ENCODE measurements at places on chromosomes 5 and 9.

- no peak for DNase-seq
Measured at GRCh38 chr5:135441350-135441831, 5.8 kb downstream of the DCANP1 start.

GRCh38 chr5:168290902-168291341 is 523 bp upstream of the WWC1 start:
- peak; percentile 34 for DNase-seq

DNA sequence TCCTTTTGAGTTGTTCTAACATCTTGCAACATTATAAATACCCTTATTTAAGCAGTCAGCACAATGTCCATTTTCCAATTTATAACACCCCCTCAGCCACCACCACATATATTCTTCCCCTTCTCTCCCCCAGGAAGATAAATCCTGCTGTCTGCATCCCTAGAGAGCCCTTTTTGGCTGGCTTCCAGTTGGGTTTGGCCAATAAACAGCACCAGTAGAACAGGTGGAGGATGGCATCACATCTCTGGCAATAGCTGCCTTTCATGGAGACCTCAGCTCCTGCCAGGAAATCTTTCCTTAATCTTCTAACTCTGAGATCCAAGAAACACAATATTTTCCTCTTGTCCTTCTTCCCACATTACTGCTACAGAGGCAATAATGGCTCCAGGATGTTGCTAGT is 53.7 kb downstream of the TRIM36 start:
- no peak for DNase-seq

GRCh38 chr5:57488215-57488955 is 5.8 kb upstream of the ACTBL2 start:
- no peak for DNase-seq

DNA sequence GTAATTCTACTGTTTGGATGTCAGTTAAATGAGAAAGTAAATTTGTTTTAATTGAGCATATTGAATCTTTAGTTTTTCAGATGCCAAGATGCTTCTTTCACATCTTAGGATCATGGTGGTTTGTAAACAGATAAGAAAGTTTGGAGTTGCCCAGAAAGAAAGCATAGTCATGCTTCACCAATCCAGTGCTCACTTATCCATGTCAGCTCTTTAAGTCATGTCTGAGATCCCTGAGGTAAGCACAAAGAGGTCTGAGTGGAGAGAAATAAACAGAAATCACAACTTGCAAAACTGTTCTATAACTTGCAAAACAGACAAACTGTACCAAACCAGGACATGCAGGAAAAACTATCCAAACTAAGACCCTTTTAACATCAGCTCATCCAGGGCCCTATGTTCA is 87.7 kb downstream of the OSTF1 start:
- DNase-seq, result no peak

GRCh38 chr5:173963182-173963838 is 25.7 kb upstream of the C5orf47 start:
- peak; percentile 36 for DNase-seq

- DNase-seq, result peak; percentile 25
Measured at GRCh38 chr9:132901858-132902831, 23.4 kb downstream of the SPACA9 start.

- DNase-seq, result no peak
Measured at GRCh38 chr5:120258123-120258522, 206.0 kb upstream of the PRR16 start.

DNA sequence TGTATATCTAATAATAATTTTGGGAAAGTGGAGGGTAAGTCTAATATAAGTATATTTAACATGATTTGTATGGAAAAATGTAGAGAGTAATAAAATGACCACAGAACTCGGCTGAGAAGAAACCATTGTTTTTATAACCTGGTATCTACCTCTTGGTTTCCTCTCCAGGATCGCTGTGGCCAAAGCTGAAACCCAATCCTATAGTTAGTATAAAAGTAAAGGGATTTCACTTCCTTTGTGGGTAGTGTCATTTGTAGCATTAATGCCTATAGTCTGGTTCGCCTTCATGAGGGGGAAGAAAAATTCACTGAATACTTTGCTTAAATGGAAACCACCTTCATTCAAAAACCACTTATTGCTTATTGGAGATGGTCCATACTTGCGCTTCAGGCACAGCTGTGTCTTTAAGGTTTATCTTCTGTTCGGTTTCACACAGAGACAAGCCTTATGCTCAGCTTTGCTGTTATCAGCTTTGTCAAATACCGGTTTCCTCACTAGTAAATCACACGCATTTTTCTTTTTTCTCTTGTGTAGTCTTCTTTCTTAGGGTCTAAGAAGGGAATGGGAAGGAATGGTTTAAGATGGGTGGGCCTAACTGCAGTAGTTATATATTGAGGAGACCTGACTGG is 12.1 kb downstream of the PIK3R1 start:
- no peak for DNase-seq

DNA sequence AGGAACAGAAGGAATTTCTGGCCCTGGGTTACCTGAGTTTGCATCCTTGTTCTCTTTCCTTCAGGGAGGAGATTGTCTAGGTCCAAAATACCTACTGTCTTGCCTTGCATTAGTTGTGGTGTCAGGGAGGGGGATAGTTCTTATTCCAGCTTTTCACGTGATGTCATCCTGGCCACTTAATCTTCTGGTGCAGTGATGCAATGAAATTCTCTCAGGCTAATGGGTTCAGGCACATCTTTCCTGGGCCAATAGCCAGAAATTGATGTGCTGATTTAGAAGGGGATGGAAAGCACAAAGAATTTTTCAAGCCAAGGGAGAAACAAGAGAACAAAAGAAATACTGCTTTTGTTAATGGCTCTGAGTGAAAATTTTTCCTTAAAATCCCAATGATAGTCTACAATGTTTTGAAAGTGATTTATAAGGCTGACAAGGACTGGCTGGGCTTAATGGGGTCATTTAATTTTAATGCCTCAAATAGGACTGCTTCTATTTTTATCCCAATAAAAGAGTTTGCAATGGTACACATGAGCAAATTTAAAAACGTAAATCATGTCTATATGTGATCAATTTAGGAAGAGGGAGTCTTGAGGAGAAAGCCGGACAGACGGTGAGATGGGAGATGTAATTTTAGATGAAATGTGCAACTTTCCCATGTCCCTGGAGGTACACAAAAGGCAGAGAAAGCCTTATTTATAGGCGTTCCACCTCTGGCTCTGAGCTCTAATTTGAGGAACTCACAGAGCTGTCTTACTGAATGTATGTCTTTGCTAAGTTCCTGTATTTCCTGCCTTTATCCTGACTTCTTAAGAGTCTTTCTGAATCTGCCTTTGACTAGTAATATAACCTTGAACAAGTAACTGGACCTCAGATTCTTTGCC is 89.3 kb upstream of the SV2C start:
- DNase-seq, result no peak

DNA sequence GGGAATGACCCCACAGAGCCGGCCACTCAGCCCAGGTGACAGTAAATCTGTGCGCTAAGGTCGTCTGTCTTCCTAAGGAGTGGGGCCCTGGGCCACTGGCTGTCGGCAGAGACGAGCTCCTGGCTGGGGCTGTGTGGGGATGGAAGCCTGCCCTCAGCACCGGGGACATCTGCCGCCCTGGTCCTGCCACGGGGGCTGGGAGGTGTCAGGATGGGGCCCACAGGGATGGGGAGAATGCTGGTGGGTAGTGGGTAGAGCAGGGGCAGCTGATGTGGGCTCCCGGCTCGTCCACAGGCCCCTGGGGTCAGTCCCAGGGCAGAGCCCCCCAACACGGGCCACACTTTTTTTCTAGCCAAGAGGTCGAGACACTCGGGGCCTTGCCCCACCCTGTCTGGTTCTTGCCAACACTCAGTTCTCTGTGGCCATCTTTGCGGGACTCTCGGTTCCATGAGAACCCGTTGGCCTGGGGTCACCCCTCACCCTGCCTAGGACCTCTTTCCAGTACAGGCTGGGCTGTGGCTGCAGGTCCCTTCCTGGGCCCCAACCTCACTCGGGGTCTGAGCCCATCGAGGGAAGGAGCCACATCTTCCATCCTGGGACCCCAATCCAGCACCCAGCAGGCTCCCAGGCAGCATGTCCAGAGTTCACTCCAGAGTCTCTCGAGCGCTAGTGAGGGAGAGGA is 45.0 kb downstream of the DBH start:
- DNase-seq, result no peak

- DNase-seq, result no peak
Measured at GRCh38 chr9:19119246-19119645, 8.0 kb downstream of the PLIN2 start.

DNA sequence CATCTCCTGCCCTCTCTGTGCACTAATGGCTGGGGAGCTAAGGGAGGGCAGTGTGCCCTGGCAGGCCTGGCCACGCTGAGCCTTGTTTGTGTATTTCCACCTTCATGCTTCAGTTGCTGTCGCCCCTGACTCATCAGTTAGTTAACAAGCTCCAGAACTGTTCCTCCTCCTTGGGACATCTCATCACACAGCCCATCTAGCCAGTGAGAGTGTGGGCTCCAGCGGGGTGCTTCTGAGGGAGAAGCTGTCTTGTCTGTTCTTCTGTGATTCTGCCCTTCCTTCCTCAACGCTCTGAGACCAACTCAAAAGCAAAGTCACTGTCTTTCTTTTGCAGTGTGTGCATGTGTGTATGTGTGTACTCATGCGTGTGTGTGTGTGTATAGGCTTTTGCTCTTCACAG is 58.3 kb upstream of the CPEB4 start:
- no peak for DNase-seq

GRCh38 chr5:110996742-110997141 is 74.8 kb upstream of the TSLP start:
- no peak for DNase-seq

DNA sequence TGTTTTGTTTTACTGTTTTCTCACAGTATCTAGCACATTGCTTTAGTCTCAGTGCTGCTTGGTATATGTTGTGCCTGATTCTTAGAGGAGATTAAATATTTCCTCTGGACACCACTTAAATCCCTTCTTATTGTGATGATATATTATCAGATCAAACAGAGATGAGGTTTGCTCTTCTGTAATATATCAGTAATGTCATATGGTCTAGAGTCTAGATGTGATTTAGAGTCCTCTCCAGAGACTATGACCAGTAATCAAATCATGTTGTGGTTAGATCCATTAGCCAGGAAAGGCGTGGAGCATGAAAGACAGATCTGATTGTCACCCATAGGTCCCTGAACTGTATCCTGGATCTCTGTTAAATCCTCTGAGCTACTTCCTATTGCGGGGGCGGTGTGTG is 24.4 kb downstream of the CAMK4 start:
- no peak for DNase-seq
